IPS-NIHi11 (cell line): ENCODE measurements at places on chromosomes 7 and 10.

- peak; percentile 62 for DNase-seq
Observed at GRCh38 chr10:101310529-101311184, 43.3 kb upstream of the BTRC start.

DNA sequence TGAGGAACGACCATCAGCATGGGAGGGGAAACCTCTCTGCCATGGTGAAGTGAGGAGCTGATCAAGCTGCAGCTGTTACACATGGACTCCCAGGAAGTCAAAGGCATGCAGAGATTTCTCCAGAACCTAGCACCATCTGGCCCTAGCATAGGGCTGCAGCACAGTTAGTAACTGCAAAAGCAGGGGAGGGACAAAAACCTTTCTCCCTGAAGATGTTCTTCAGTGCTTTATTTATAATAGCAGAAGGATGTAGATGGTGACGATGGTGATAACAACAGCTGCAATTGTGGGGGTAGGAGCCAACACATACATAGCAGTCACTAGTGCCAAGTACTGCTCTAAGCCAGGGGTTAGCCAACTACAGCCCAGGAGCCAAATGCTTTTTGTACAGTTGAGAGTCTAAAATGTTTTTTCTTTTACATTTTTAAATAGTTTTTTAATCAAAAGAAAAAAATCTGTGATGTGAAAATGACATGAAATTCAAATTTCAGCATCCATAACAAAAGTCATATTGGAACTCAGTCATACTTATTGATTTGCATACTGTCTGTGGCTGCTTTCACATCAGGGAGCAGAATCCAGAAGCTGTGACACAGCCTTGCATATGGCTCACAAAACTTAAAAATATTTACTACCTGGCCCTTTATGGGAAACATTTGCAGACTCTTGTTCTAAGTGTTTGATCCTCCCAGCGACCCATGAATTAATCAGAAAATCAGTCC, 299.5 kb downstream of the ELMO1 start:
- no peak for DNase-seq

DNA sequence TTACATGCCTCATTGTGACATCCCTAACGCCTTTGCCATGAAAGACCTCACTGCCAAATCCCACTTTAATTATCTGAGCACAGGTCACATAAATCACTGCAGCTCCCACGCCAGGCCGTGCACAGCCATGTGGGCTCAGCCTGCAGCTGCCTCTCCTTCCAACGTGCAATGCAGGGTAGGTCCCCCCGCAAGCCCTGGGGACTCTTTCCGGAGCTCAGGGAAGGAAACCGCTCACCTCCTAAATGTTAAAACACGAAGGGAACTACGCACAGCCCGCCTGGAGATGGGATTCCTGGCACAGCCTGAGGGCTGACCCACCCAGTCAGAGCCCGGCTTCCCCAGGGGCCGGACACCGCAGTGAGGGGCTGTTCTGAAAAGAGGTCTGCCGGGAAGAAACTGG, 128.0 kb downstream of the MAD1L1 start:
- no peak for DNase-seq

GRCh38 chr7:29401769-29402168, 161.9 kb upstream of the PRR15 start:
- DNase-seq: no peak

- no peak for DNase-seq
Observed at GRCh38 chr7:47634273-47634672, 52.4 kb upstream of the TNS3 start.

GRCh38 chr10:78471326-78471722, 437.7 kb downstream of the RPS24 start:
- DNase-seq: no peak

DNA sequence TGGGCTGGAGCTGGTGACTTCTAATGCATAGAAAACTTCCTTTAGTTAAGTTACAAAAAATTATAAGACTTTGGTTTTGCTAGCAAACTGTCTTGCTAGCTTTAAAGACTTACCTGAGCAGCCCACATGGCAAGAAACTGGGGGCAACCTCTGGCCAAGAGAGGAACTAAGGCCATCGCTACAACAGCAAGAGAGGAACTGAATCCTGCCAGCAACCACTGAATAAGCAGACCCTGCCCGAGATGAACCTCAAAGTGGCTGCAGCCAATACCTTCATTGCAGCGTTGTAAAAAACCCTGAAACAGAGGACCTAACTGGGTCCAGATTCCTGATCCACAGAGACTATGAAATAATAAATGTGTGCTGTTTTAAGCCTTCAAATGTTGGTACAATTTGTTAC, 54.6 kb upstream of the STARD3NL start:
- DNase-seq: no peak

GRCh38 chr7:84914598-84914997, 272.3 kb downstream of the SEMA3D start:
- no peak for DNase-seq

DNA sequence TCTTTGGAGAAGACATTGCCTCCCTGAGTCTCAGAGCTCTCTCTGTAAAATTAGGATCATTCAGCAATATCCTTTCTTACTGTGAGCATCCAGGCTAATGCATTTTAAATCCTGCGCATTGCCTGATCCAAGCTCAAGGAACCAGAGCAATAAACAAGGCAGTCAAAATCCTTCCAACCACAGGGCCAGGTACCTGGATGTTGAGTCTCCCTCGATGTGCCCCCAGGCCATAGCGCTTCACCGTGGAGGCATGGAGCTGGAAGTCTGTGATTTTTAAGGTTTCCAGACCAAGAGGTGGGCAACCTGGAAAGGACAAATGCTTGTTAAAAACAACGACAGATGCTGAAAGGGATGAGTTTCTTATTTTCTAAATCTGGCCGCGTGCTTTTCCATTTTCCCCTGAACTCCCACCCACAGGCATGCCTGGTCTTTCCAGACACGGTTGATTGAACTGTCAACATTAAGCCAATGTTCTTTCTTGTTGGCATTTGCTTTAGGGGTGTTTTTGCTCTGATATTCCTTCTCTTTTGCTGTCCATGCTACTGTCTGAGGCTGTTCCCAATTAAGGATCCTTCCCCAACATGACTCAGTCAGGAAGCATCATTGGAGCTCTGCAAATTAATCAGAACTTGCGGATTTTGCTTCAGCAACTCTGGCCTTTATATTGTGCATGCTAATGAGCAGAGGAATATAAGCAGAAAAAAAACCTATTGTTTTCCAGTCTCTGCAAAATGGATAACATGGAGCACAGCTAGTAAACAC, 29.0 kb downstream of the CPXM2 start:
- no peak for DNase-seq

GRCh38 chr10:123240776-123241175, 86.6 kb downstream of the BUB3 start:
- no peak for DNase-seq

GRCh38 chr10:38174336-38174735, 80.2 kb downstream of the ZNF37A start:
- no peak for DNase-seq

GRCh38 chr7:130491841-130492522, at the start of gene MEST:
TSS of gene MEST (plus strand) at chr7:130492085. CDS start at chr7:130492314, 229 bp downstream.
- DNase-seq: no peak

DNA sequence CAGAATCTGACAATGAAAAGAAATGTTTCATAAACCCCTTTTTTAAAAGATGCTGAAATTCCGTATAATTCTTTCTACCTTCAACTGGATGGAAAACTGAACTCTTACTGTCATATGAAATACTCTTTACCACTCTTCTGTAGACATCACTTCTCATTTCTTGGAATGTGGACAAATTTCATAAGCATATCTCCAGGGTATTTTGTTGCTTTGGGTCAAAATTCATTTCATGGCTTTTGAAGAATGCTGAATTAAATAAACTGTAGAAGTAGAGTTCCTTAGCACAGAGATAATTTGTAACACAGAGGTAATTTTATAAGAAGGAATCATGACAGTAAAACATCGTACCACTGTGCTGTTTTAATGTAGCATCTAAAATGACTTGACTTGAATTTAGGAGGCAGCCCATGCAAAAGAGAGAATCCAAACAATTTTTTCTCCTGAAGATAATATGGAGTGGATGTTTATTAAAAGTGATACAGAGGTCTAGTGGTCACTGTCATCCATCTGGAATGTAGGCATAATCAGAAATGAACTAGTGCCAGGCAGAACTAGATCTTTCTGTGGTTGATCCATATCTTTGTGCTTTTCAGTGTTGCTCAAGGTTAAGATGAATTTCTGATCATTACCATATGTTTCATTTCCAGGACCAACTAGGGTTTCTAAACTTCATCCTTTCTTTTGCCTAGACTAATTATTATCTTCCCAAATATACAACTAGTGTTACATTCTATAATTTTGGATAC, 492.0 kb downstream of the KIF20B start:
- DNase-seq: no peak

DNA sequence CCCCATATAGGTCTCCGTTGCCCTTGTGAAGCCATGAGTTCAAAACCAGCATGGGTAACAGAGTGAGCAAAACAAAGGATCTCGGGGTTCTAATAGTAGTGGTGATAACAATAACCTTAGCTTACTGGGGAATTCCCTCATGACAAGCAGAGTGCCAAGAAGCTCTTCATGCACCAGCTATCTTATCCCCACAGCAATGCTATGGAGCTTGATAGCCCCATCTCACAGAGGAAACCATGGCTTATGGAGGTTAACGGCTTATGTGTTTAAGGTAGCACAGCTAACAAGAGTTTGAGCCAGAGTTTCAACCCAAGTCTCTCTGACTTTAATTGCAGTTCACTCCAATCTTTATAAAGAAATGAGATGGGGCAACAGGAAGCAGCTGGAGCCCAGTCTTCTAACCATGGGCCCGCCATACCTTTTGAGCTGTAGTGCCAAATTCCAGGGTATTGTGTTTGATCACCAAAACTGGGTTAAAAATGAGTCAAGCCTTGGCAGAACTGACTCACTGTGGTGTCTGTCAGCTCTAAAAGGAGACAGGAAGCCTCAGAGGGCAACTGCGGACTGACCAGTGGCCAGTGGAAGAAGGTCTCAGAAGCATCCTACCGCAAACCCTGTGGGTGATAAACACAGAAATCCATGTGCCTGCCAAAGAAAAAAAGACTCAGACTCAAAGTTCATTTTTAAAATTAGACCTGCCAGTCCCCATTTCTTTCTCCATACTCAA, 16.5 kb upstream of the PLAU start:
- DNase-seq: no peak

GRCh38 chr10:95273393-95274312, 17.1 kb downstream of the PDLIM1 start:
- no peak for DNase-seq

GRCh38 chr10:126634911-126635310, 35.6 kb downstream of the C10orf90 start:
- DNase-seq: no peak

DNA sequence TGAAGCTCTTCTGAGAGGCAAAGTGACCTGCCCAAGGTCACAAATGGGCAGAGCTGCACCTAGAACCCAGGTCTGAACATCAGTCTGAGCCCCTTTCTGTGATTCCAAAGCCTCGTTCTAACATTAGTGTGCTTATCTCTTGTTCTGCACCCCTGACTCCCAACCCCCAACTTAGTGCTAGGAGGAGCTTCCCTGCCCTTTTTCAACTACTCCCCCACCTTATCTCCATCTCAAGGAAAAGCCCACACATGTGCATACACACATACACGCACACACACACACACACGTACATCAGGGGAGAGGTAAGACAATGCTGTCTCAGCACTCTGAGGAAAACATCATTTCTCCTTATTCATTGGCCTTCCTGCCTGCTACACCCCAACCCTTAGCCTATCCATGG, 8.3 kb downstream of the PRRT4 start:
- DNase-seq: no peak
